GM23338 (cell line): ENCODE measurements at places on chromosomes 4 and X.

- H3K27me3 ChIP-seq: peaks cover 47% of the 10 kb centered on the region
- peaks cover 31% of the 10 kb centered on the region for H3K4me1 ChIP-seq
- peak; percentile 36 for DNase-seq
- no peak overlapping the region for H3K27ac ChIP-seq
- peak overlapping the region; percentile 67 for H3K4me3 ChIP-seq
Measured at GRCh38 chr4:148441624-148441985, 609 bp downstream of the NR3C2 start.

DNA sequence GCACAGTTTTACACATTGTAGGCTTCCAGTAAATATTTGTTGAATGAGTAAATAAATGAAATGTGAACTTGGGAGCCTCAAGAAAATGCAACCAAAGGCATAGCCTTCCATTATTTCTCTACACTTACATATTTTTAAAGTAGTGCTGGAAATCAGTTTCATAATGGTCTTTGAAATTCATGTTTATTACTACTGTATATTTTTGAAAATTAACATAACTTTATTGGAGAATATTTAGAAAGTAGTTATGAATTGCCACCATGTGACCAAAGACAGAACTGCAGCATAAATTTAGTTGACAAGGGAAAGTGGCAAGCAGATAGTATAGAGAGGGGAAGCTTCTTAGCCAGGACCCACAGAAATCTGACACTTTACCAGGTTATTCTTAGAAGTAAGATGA is 6.4 kb downstream of the TCEAL8 start:
- peaks cover 9% of the 10 kb centered on the region for H3K4me1 ChIP-seq
- DNase-seq: peak; percentile 10
- peaks cover 6% of the 10 kb centered on the region; the same call in 1 of the 2 replicates for H3K36me3 ChIP-seq
- H3K27ac ChIP-seq: no peak overlapping the region

- no peak overlapping the region for H3K27ac ChIP-seq
- H3K4me1 ChIP-seq: no peaks in the 10 kb centered on the region
- DNase-seq: no peak
- no peaks in the 10 kb centered on the region for H3K36me3 ChIP-seq
- no peaks in the 10 kb centered on the region for H3K27me3 ChIP-seq
Measured at GRCh38 chr4:113893546-113893945, 85.9 kb downstream of the ARSJ start.

GRCh38 chrX:150164971-150165600 is 198.0 kb upstream of the MAMLD1 start:
- no peaks in the 10 kb centered on the region for H3K4me1 ChIP-seq
- no peaks in the 10 kb centered on the region for H3K36me3 ChIP-seq
- no peak for DNase-seq

- H3K4me3 ChIP-seq: no peak overlapping the region
- no peak overlapping the region for H3K27ac ChIP-seq
- H3K27me3 ChIP-seq: no peaks in the 10 kb centered on the region
- no peak for DNase-seq
- H3K36me3 ChIP-seq: no peaks in the 10 kb centered on the region
Measured at GRCh38 chr4:139525414-139525813, 30.6 kb downstream of the SETD7 start.

GRCh38 chrX:65196758-65197360 is 220.6 kb upstream of the ZC4H2 start:
- peak; percentile 75 for DNase-seq
- H3K4me1 ChIP-seq: peaks cover 19% of the 10 kb centered on the region
- H3K27me3 ChIP-seq: no peaks in the 10 kb centered on the region
- H3K27ac ChIP-seq: peak overlapping the region; percentile 93

GRCh38 chrX:30863974-30864373 is 25.1 kb downstream of the TAB3 start:
- H3K36me3 ChIP-seq: no peaks in the 10 kb centered on the region
- no peak overlapping the region for H3K4me3 ChIP-seq
- no peak overlapping the region for H3K27ac ChIP-seq
- no peak for DNase-seq
- no peaks in the 10 kb centered on the region for H3K4me1 ChIP-seq

GRCh38 chr4:156725257-156725656 is 246.3 kb downstream of the PDGFC start:
- no peak for DNase-seq
- H3K27ac ChIP-seq: no peak overlapping the region
- H3K27me3 ChIP-seq: no peaks in the 10 kb centered on the region

- DNase-seq: no peak
- no peaks in the 10 kb centered on the region for H3K36me3 ChIP-seq
- H3K4me3 ChIP-seq: no peak overlapping the region
- H3K27me3 ChIP-seq: no peaks in the 10 kb centered on the region
Measured at GRCh38 chr4:147084861-147085260, 139.2 kb upstream of the TTC29 start.

- no peak overlapping the region for H3K27ac ChIP-seq
- DNase-seq: no peak
- H3K36me3 ChIP-seq: no peaks in the 10 kb centered on the region
- no peak overlapping the region for H3K4me3 ChIP-seq
Measured at GRCh38 chr4:23035521-23036056, 342.9 kb downstream of the GBA3 start.

- no peak overlapping the region for H3K27ac ChIP-seq
- no peak for DNase-seq
- H3K36me3 ChIP-seq: no peaks in the 10 kb centered on the region
- no peaks in the 10 kb centered on the region for H3K27me3 ChIP-seq
- H3K4me3 ChIP-seq: no peak overlapping the region
- no peaks in the 10 kb centered on the region for H3K4me1 ChIP-seq
Measured at GRCh38 chrX:38513112-38513742, 48.1 kb upstream of the TSPAN7 start.

DNA sequence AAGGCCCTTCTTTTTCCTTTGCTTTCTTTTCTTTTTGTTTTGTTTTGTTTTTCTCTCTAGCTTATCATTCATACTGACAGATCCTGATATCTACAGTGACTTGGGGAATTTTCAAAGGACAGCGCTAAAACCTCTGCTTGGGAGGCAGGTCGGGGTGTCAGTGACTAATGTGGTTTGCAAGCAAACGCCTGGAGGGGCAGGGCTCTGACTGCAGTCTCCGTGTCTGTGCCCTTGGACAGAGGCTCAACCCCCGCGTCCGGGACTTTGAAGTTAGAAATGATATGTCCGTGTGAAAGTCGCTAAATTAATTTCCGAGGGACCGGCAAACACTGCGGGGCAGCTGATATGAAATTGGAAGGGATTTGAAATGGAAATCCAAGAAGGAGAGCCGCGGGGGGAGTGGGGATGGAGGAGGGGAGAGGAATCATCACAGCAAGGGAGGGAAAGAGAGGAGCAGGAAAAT is 312.4 kb downstream of the DHRSX start:
- no peaks in the 10 kb centered on the region for H3K36me3 ChIP-seq
- H3K4me3 ChIP-seq: 0 out of 2 replicates have a peak overlapping the region, but pooled peaks have one; percentile 13
- H3K27me3 ChIP-seq: no peaks in the 10 kb centered on the region
- H3K4me1 ChIP-seq: peaks cover 12% of the 10 kb centered on the region

- DNase-seq: peak; percentile 15
- H3K27me3 ChIP-seq: no peaks in the 10 kb centered on the region
- no peak overlapping the region for H3K27ac ChIP-seq
Measured at GRCh38 chrX:131609480-131609879, 65.6 kb downstream of the OR13H1 start.

DNA sequence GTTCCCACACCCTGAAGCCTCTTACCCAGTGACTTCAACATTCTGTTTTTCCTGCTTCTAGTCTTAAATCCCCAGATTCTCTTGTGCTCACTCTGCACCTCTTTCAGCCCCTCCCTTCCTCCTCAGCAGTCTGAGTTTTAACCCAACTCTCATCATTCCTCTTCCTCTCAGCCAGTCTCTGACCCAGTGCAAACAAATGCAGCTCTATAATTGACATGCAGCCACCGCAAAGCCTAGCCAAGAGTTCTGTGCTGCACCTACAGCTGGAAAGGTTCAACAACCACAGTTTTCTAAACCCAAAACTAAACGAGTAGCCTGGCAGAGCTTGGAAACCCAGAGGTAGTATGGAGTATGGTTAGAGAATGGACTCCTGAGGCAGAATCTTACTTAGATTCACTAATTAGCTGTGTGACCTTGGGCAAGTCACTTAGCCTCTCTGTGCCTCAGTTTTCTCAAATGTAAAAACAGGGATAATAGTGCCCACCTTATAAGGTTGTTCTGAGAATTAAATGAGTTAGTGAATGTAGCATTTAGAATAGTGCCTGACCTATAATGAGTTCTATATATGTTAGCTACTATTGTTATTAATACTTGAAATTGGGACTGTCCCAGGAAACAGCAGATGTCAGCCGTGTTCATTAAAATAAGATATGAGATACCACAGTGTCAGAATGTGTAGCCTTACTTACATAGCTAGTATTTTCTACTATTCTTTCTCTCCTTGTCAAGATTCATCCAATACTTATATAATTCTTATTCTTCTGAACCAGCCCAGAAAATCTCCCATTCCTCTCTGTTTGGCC is 3.5 kb downstream of the TMEM154 start:
- peaks cover 16% of the 10 kb centered on the region for H3K27me3 ChIP-seq
- H3K4me3 ChIP-seq: no peak overlapping the region
- DNase-seq: no peak
- H3K27ac ChIP-seq: no peak overlapping the region
- H3K4me1 ChIP-seq: peaks cover 34% of the 10 kb centered on the region
- H3K36me3 ChIP-seq: no peaks in the 10 kb centered on the region

DNA sequence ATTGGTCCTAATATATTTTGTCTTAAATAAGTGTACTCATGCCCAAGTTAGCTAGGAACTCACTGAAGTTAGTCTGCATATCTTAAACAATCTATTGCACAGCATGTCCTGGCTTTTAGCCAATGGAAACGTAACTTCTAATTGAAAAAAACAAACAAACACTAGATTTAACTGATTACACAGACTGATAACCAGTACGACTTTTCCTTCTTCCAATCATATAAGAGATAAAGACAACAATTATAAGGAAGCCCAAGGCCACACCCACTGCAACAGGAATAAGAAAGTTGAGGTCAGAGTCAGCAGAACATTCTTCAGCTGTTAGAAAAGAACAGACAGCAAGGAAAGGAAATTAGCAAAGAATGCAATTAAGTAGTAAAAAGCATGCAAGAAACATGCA is 40.8 kb downstream of the LAMP2 start:
- H3K4me3 ChIP-seq: no peak overlapping the region
- DNase-seq: no peak
- H3K27ac ChIP-seq: no peak overlapping the region
- H3K4me1 ChIP-seq: no peaks in the 10 kb centered on the region
- H3K27me3 ChIP-seq: no peaks in the 10 kb centered on the region

DNA sequence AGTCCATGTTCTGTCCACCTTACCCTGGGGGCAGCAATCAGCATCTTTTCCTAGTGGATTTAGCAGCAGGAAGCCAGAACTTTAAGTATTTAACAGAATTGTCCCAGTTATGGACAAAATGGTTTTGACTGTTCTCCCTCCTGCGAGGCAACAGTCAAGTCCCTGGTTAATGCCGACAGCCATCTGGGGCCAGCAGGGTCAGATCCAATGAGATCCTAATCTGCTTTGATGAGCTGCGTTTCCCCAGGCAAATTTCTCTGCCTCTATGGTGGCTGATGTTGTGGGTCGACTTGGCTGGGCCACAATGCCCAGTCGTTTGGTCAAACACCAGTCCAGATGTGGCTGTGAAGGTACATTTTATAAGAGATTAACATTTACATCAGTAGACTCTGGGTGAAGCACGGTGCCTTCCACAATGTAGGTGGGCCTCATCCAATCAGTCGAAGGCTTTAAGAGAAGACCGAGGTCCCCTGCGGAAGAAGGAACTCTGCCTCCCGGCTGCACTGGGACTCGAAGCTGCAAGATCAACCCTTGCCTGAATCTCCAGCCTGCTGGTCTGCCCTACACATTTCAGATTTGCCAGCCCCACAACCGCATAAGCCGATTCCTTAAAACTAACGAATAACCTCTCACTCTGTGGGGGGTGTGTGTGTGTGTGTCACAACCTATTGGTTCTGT is 89.0 kb upstream of the C4orf50 start:
- peaks cover 17% of the 10 kb centered on the region; the same call in 1 of the 2 replicates for H3K4me1 ChIP-seq
- DNase-seq: no peak
- H3K36me3 ChIP-seq: no peaks in the 10 kb centered on the region
- H3K27ac ChIP-seq: no peak overlapping the region
- no peak overlapping the region for H3K4me3 ChIP-seq

DNA sequence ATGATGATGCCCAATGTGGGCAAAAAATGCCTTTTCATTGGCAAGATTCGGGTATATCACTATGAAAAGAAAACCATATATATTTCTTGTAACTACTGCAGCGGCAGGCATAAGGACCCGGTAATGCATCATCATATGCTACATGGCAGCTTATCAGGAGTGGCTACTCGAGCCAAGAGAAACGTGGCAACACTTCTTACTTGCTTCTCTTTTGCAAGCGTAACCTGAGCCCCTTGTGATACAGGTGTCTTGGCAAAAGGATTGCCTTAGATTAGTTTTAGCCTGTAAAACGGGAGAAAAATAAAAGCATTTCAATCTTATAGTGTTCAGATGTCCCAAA is 280.3 kb downstream of the SPRY1 start:
- no peaks in the 10 kb centered on the region for H3K36me3 ChIP-seq
- no peaks in the 10 kb centered on the region for H3K27me3 ChIP-seq
- DNase-seq: peak; percentile 59
- H3K4me1 ChIP-seq: peaks cover 10% of the 10 kb centered on the region

GRCh38 chrX:115259238-115259875 is 25.5 kb upstream of the LRCH2 start:
- H3K36me3 ChIP-seq: no peaks in the 10 kb centered on the region
- no peak overlapping the region for H3K27ac ChIP-seq

DNA sequence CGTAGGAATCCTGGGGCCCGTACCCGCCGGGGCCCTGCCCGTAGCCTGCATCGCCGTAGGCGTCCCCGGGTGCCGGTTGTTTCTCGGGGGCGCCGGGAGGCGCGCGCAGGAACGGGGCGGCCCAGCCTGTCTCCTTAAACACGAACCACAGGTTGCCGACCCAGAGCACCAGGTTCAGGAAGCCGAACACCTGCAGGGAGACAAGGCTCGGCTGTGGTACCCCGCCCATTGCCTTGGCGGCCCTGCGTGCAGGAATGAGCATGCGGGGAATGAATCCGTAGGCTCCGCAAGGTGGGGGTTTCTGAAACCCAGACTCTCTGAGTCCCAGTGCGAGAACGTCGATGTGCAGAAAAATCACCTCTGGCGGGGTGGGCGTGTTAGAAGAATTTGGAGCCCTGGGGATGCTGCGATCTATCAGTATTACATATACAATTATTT is 5.4 kb upstream of the PRICKLE3 start:
- H3K36me3 ChIP-seq: no peaks in the 10 kb centered on the region
- no peaks in the 10 kb centered on the region for H3K27me3 ChIP-seq
- H3K4me1 ChIP-seq: no peaks in the 10 kb centered on the region; the same call in 1 of the 2 replicates
- peak overlapping the region; percentile 57; the same call in 1 of the 2 replicates for H3K27ac ChIP-seq

- peak overlapping the region; percentile 59; the same call in 1 of the 2 replicates for H3K27ac ChIP-seq
- H3K36me3 ChIP-seq: no peaks in the 10 kb centered on the region
- H3K27me3 ChIP-seq: no peaks in the 10 kb centered on the region
Measured at GRCh38 chrX:35665311-35665710, 132.8 kb upstream of the MAGEB16 start.
